ENCODE measurements at places on chromosomes 11 and 22. TPM values are rescaled to one million over a fixed set of nuclear protein-coding genes. Genes with fewer than 3 reads are reported as not detected.

GRCh38 chr11:103768816-103769215 is 267.6 kb upstream of the DDI1 start:
- DNase-seq, result no peak

The APOBEC3H gene
- 0.23 TPM for polyA plus RNA-seq

DNA sequence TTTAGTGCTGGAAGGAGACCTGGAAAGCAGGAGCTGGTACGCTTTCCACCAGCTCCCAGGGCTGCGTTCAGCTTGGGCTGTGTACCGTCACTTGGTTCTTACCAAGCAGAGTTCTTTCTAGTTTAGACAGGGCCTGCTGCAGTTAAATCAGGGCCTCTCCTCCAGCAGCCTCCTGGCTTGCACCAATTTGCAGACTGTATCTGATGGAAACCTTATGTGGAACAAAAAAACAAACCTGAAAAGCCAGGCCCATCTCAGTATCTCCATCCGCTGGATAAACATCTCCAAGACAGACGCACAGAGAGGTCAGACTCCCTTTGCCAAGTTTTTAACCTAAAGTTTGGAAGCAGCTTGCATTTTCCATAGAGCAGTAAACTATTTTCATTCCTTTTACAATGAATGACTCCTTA is 288.6 kb upstream of the SORL1-AS1 start:
- no peak for DNase-seq

The API5 gene
- polyA plus RNA-seq, result 138 TPM

- DNase-seq, result no peak
Measured at GRCh38 chr11:7691759-7692350, 14.4 kb downstream of the OVCH2 start.

DNA sequence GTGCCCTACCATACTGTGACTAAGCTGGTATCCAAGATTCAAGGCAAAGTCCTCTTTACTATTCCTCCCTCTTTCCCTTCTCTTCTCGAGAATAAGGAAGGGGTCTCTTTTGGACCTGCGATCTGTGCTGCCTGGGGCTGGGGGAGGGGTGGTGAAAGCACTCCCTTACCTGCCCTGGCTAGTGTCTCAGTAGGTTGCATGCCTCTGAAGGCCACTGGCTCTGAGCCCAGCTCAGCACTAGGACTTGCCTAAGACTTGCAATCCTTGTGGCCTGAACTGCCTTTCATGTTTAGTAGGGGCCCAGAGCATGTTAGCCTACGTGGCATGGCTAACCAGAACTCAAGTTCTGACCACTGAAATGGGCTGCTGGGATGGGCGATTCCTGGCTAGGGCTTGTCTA is 13.0 kb upstream of the REXO2 start:
- no peak for DNase-seq

All from left kidney (tissue), 8 donors.